Hepatocyte (in vitro differentiated cells): ENCODE measurements at places on chromosomes 1 and 21. TPM values are rescaled to one million over a fixed set of nuclear protein-coding genes. Genes with fewer than 3 reads are reported as not detected.
A peak's percentile ranks its signal among the peaks of the same experiment; 100 is the strongest.

- no peaks in the 10 kb centered on the region for H3K27me3 ChIP-seq
- H3K27ac ChIP-seq = peak overlapping the region; percentile 57
- H3K4me3 ChIP-seq = no peak overlapping the region
- H3K36me3 ChIP-seq = no peaks in the 10 kb centered on the region
- peaks cover 24% of the 10 kb centered on the region for H3K4me1 ChIP-seq
- peak; percentile 43 for DNase-seq
Observed at GRCh38 chr1:114024049-114024448, 44.8 kb downstream of the OLFML3 start.

- no peak for DNase-seq
- H3K4me1 ChIP-seq = no peaks in the 10 kb centered on the region
- H3K27ac ChIP-seq = no peak overlapping the region
- no peaks in the 10 kb centered on the region for H3K27me3 ChIP-seq
Observed at GRCh38 chr1:25458541-25459298, 28.0 kb downstream of the MACO1 start.

Gene GPATCH2
- 21.7 and 22.5 TPM in 2 replicates for total RNA-seq

Gene KCNT2
- 8.1 and 8.8 TPM in 2 replicates for total RNA-seq

Gene COA6
- 48.6 and 67.8 TPM in 2 replicates for total RNA-seq

Gene KCNN3
- 0.36 and 0.67 TPM in 2 replicates for total RNA-seq

- peaks cover 6% of the 10 kb centered on the region for H3K4me1 ChIP-seq
- no peaks in the 10 kb centered on the region for H3K36me3 ChIP-seq
- no peak overlapping the region for H3K27ac ChIP-seq
- no peak overlapping the region for H3K4me3 ChIP-seq
- no peak for DNase-seq
- no peaks in the 10 kb centered on the region for H3K27me3 ChIP-seq
Observed at GRCh38 chr1:55069280-55069679, 29.9 kb downstream of the PCSK9 start.

Gene HYI
- 25.9 and 37.5 TPM in 2 replicates for total RNA-seq

- peaks cover 12% of the 10 kb centered on the region for H3K4me1 ChIP-seq
- no peak overlapping the region for H3K27ac ChIP-seq
Observed at GRCh38 chr1:165235777-165236291, 120.7 kb downstream of the LMX1A start.

DNA sequence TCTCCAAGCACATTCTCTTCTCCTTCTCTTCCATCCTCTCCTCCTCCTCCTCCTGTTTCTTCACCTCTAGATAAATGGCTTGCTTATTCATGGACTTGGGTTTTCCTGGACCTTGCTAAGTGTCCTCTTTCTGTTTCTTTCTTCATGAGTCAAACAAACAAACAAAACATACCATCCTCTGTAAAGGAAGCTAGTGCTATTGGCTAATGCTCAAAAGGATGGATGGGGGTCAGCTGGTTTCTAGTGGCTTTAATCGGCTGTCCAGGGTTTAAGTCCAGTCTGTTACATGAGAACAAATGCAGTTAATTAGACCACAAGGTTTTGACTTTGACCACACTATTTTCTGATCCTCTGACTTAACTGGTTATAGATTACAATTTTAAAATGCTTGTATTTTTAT, 83.8 kb upstream of the TSPAN2 start:
- DNase-seq = no peak
- no peak overlapping the region for H3K4me3 ChIP-seq
- H3K4me1 ChIP-seq = peaks cover 4% of the 10 kb centered on the region
- H3K36me3 ChIP-seq = no peaks in the 10 kb centered on the region

GRCh38 chr1:59013276-59013927, 229.6 kb upstream of the JUN start:
- H3K36me3 ChIP-seq = no peaks in the 10 kb centered on the region
- H3K4me3 ChIP-seq = no peak overlapping the region
- DNase-seq = peak; percentile 69
- peaks cover 29% of the 10 kb centered on the region for H3K4me1 ChIP-seq
- no peaks in the 10 kb centered on the region for H3K27me3 ChIP-seq

Gene S100A12
- not detected in 2 replicates for total RNA-seq

Gene TBX15
- 3.8 and 5.1 TPM in 2 replicates for total RNA-seq
